ENCODE measurements at places on chromosomes 4 and X.

DNA sequence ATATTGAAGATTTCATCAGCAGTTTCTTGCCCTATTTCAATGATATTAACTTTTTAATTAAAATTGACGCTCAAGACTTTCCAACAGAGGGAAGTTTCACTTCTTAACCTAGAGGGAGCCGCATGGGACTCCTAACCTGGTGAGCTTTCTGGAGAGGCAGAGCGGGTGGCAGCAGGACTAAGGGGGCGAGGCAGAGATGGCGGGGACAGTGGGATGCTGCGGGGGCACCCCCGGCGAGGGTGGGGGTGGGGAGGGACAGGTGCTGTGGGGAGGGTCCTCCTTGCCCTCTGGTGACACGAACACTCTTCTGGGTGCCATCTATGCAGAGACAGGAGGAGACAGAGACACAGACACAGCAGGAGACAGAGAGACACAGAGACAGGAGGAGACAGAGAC is 104.4 kb downstream of the ADRA2C start:
- DNase-seq, result no peak

DNA sequence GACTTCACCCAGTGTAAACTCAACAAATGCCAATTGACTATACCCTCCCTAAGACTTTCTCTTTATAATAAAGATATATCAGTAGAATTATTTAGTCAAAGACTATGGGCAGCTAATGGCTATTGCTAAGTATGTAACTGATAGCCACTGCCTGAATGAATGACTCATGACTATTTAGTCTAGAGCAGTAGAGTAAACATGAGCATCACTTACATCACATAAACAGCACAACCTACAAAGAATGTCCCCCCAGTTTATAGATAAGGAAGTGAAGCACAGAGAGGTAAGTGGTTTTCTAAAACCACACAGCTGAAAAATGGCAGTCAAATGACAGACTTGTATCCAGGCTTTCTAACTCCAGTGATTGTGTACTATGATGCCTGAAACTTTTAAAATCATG is 507.0 kb downstream of the PPARGC1A start:
- no peak for DNase-seq

DNA sequence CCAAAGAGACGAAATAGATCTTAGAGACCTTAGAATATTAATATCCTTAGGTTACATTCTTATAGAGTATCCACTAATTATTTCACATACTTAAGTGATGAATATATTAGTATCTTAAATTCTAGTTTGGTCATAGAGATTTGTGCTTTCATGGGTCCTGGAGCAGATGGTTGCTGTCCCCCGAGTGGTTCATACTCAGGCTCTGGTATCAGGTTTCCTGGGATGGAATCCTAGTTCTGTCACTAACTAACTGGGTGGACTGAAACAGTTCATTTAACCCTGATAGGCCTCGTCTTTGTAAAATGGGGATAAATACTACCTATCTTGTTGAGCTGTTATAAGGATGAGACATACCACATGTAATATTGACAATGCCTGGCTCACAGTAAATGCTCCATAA is 264.6 kb downstream of the TENM3 start:
- no peak for DNase-seq

GRCh38 chr4:102196221-102196620 is 149.1 kb downstream of the SLC39A8 start:
- no peak for DNase-seq

DNA sequence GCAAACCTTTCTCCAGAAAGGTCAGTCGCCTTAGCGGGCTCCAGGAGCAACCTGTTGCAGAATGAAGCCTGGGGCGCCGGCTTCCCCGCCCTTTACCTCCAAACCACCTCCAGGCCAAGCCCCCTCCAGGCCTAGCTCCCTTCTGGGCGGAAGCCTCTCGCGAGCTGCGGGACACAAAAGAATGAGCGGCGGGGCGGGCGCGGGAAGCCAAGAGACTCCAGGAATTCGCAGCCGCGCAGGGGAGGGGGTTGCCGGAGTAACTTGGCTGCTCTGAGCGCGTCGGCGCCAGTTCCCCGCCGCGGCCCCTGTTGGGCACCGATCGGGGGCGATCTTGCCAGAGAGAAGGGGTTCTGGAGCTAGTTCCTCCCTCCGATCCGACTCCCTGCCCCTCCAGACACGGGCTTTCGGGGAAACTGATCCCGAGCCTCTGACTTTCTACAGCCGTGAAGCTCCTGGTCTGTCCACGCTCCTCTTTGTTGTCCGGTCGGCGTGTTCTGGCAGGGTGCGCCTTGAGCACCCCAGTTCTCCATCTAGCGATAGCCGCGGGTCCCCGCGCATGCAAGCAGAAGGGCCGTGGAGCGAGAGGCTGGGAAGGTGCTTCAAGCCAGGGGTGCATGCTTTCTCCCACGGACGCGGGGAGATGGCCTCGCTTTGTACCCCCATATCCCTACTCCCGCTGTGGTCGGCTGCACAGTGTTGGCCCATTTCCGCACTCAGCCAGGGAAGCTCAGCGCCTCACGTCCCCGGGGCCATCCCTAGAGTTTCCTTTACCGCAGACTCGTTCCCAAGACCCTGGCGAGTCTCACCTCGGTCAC is 1.2 kb downstream of the PROM1 start:
- DNase-seq, result no peak

- no peak for DNase-seq
Measured at GRCh38 chr4:2698951-2699505, 57.1 kb downstream of the TNIP2 start.

DNA sequence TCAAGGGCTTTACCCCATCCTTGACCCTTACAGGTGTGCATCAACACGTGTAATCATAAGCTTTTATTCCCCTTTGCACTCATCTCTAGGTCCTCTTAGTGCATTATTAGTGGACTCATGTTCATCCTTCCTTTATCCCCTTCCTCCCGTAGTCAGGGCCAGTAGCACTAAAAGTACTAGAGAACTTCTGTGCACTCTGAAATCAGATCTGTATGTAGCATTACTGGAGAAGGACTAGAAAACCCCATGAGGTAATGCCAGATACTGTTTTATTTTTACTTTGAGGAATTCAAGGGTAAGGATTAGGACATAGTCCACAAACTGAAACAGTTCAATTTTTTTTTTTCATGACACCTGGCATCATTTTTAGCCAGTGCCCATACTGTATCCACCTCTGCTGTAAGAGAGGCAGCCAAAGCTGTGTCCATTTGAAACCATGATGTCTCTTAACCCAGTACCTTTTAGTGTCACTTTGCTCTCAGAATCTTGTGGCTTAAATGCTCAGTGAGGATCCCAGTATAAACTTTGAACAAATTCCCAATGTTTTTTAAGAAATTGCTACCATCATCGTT is 134.7 kb downstream of the FNIP2 start:
- no peak for DNase-seq

Data from stimulated activated CD8-positive, alpha-beta memory T cell treated with anti-CD3 and anti-CD28 coated beads, Interleukin-4, amount 100 ng/mL, for 1 hour (primary cell).